ENCODE measurements at places on chromosomes 2 and 18.

DNA sequence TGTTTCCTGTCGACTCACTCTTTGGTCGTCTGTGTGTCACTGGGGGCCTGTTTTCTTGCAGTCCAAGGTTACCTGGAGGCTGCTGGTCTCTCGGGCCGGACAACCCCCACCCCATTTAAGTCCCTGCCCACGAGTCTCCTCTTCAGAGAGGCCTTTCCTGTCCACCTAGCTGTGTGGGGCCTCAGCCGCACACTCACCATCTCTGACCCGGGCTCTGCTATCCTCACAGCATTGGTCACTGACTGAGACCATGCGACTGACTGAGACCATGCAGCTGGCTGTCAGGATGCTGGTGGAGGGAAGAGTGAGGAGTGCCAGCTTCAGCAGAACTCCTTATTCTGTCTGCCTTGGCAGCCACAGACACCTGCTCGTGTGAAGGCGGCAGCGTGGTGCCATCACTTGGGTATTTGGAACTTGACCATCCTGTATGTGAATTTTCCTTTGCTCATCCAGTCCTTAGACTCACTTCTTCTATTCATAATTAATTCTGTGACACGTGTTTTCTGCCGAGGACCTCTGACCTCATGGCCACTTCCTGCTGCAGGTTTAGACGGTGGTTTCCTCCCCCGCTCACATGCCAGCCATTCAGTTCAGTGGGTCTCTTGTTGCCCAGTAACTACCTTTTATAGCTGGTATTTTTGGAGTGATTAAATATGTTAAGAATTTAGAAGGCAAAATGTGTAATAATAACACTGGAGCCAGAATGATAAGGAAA, 47.5 kb upstream of the ASB1 start:
- DNase-seq, result no peak

DNA sequence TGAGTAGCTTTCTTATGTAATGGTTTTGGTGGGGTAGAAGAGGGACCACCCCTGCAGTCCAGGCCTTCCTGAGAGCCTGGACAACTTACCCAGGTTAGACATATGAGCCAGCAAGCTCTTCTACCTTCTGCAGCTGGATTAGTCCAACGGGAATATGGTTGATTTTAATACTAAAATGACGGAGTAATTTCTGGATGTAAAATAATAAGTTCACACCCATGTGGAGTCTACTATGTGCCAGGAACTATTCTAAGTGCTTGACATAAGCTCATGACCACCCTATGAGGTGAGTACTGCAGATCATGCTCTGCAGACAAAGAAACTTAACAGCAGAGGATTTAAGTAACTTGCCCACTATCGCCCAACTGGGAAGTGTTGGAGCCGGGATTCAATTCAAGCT, 45.5 kb downstream of the DPP4 start:
- no peak for DNase-seq

DNA sequence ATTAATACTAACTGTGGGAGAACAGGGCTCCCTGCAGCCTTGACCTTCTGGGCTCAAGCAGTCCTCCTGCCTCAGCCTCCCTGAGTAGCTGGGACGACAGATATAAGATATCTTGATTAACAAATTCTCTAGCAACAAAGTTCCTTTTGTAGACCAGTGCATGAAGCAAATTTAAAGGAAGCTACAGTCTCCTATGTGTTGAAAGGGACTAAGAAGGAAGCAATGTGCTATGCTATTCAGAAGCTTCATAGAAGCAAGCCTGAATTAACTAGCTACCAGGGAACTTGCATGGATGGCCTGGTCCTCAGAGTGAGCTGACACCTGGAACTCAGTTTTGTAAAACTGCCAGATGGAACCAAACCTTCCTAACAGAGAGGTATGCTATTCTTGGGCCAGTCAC, 33.2 kb downstream of the RAPH1 start:
- no peak for DNase-seq

- no peak for DNase-seq
These were observed 35.8 kb downstream of the ANO7 start for GRCh38 chr2:241224018-241224850.

- no peak for DNase-seq
These were observed 857 bp downstream of the RESP18 start for GRCh38 chr2:219331560-219332213.

DNA sequence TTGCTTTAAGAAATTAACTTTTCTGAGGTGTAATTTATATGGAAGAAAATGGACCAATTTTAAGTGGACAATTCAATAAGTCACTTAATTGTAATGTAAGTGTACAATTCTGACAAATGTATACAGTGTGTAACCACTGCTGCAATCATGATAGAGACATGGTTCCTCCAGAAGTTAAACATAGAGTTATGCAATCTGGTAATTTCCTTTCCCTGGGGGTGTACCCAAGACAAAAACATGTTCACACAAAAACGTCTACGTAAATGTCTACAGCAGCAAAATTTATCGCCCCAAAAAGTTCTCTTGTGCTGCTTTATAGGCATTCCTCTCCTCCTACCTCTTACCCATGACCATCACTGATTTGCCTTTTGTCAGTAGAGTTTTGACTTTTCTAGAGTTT, 141.5 kb downstream of the AQP4 start:
- DNase-seq, result no peak

- no peak for DNase-seq
These were observed 335.1 kb downstream of the SETBP1 start for GRCh38 chr18:45015788-45016128.

GRCh38 chr2:64730551-64731262, 77.0 kb upstream of the SERTAD2 start:
- DNase-seq, result no peak

DNA sequence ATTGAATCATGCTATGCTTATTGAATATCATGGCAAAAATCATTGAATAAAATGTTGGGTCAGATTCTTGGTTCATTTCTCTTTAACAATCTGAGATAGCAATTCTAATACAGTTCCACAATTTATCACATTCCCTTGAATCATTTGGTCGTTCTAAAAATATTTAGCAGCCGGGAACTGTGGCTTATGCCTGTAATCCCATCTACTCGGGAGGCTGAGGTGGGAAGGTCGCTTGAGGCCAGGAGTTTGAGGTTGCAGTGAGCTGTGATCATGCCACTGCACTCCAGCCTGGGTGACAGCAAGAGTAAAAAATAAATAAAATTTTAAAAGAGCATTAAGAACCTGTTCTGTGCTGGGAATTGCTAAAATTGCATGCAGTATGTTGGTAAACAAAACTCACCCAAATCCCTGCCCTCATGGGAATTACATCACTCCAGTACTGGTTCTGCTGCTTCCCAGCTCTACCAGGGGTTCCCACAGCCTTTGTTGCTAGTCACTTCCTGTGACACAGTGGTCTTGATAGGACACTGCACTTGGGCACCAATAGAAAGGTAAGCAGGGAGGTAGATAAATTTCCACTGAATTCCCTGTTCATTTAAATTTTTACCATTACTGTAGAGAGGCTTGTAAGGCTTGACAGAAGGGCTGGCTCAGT, 200.4 kb downstream of the CTNNA2 start:
- DNase-seq, result no peak

- no peak for DNase-seq
These were observed 112.6 kb downstream of the DDX1 start for GRCh38 chr2:15704086-15704787.

GRCh38 chr2:173713904-173714555, 251.1 kb downstream of the SP3 start:
- no peak for DNase-seq

DNA sequence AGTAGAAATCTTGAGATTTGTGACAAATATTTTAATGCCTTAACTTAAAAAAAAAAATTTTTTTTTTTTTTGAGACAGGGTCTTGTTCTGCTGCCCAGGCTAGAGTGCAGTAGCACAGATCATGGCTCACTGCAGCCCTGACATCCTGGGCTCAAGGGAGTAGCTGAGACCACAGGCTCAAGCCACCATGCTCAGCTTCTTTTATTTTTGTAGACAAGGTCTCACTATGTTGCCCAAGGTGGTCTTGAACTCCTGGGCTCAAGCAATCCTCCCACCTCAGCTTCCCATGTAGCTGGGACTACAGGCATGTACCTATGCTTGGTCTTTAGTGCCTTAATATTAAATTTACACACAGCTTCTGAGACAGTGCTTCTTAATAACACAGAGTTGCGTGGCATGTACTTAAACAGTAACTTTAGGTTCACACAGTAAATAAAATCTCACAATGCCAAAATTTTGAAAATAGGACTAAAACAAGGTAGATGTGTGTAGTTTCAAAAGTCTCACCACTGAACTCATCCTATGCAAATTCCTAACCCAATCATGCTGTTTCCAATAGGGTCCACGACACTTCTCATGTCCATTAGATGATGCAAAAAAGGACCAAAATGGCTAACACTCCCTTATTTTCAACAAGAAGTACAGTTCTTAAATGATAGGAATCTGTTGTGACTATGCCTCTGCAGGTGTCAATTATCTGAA, 4.1 kb downstream of the HSPD1 start:
- no peak for DNase-seq

- no peak for DNase-seq
These were observed 264.3 kb downstream of the TXNL1 start for GRCh38 chr18:56374007-56374655.

DNA sequence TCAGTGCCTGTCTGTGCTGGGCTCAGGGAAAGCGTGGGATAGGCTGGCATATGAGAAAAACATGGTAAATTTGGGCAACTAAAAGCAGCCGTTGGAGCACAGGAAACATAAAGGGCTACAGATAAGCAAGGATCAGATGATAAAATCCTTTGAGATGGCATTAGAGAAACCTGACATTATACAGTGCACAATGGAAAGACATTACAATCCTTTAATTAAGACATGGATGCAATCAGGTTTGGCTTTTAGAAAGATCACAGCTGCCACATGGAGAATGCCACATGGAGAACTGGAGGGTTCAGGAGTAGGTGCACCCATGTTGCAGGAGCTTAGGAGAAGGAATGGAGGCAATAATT, 117.3 kb downstream of the CDC42EP3 start:
- no peak for DNase-seq

DNA sequence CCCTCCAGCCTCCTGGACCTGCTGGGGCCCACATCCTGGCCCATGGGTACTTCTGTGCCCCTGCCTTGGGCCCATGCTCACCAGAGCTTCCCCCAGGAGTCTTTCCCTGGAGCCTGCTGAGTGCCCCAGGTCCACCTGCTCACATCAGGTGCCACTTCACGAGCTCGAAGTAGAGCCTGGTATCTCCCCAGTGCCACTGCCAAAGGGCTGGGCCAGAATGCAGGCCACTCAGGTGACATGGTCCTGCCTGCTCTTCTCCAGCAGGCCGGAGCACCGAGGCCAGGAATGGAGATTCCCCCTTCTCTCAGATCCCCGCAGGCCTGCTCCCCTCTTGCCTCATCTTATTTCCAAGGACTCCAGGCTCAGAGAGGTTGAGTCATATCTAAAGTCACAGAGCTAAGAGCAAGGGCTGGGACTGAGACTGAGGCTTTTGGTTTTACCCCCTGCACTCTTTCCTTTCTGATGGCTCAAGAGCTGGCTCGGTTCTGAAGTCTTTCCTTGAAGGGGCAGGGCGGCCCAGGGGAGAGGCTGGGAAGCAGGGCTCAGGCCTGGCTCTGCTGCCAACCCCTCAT, 79.2 kb downstream of the HS1BP3 start:
- no peak for DNase-seq

All from hematopoietic multipotent progenitor cell treated with erythropoietin and hydrocortisone succinate and interleukin-3 and kit ligand, for 15 days (in vitro differentiated cells).